ENCODE measurements at places on chromosomes 11 and 22.

DNA sequence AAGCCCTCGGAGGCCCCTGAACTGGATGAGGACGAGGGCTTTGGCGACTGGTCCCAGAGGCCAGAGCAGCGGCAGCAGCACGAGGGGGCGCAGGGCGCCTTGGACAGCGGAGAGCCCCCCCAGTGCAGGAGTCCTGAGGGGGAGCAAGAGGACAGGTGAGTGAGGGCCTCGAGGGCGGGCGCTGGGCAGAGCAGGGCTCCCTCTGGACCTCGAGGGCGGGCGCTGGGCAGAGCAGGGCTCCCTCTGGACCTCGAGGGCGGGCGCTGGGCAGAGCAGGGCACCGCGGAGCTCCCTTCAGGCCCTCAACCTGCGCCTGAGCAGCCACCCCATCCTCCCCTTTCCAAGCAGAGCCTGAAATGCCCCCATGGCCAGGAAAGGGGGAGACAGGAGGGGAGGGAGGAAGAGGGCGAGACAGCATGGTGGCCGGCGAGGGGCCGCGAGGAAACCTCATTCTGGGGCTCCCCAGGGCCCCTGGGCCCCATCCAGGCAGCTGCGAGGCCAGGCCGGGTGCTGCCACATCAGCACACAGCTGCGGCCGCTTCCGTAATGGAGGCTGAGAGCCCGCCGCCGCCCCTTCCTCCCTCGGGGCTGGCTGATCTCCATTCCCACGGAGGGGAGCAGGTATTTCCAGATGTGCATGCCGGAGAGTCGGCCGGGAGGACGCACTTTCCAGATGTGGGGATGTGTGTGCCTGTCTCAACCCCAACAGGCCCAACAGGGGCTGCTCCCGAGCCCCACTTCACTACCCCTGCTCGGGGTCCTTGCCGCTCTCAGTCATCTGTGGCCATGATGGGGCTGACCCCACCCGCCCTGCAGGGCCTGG lies 10.0 kb downstream of the PRR33 start:
- DNase-seq: no peak

DNA sequence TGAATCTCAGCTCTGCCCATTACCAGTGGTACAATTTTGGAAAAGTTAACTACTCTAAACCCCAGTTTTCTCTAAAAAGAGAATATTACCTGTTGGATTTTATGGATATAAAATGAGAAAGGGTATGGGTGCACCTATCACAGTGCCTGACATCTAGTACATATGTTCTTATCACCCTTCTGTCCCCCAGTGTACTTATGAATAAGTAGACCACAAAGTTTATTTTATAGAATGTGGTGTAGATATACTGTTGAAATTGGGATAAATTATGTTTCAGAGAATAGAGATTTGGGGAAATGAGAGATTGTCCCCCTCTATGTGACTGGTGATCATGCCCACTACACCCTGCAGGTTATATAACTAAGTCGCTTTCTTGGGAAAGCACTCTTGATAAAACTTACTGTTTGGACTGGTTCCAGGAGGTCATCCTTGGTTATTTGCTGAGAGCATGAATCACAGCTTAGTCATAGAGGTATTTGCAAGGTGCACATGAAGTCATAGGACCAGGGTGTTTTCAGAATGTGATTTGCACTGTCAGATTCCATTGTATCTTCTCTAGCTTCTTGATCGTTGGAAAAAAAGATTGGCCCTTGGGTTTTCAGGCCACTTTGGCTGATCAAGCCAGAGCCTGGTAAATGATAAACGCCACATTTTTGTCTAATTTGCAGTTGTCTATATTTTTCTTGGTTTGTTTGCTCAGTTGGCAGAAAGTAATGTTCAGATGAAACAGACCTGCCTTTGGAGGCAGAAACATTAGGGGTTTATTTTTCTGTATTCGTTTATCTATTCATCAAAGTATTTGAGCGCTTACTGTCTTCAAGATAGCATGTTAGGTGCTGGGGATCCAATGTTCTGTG lies 21.3 kb downstream of the STX3 start:
- DNase-seq: no peak

DNA sequence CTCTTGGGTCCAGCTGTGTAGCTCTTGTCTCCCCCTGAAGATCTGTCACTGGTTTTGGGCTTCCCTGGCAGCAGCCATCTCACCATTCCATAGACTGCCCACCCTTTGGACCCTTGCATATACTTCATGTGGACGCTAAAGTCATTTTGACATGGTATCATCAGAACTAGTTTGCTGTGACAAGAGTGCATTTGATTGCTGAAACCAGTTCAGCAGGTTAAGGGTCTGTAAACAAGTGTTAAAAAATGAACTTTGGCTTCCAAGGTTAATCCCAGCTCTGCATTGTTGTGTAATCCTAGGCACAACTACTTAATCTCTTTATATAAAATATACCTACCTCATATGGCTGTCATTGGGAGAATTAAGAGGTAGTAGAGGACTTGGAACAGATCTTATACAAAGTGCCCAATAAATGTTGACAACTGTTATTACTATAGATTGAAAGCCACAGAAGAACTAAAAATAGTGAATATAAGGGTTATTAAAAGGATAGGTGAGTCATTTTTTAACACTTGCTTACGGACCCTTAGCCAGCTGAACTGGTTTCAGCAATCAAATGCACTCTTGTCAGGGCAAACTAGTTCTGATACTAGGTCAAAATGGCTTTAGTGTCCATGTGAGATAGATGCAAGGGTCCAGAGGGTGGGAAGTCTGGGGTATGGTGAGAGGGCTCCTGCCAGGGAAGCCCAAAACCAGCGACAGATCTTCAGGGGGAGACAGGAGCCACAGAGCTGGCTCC lies 29.4 kb downstream of the CCDC90B start:
- DNase-seq: no peak

DNA sequence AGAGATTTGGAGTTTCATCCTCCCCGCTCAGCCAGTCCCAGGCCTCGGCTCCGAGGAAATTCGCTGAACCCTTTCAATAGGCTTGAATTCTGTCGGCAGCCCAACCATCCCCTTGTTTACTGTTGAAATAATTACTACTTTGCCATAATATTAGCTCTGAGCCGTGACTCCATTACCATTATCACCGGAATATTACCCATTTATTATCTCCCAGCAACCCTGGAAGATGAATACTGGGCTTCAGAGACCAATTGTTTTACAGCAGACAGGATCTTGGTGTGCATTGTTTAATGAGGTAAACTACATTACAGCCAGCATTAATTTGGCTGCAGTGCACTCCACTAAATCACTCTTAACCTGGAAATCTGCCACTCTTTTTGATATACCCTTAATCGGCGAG lies 867.4 kb downstream of the NTM start:
- DNase-seq: no peak

DNA sequence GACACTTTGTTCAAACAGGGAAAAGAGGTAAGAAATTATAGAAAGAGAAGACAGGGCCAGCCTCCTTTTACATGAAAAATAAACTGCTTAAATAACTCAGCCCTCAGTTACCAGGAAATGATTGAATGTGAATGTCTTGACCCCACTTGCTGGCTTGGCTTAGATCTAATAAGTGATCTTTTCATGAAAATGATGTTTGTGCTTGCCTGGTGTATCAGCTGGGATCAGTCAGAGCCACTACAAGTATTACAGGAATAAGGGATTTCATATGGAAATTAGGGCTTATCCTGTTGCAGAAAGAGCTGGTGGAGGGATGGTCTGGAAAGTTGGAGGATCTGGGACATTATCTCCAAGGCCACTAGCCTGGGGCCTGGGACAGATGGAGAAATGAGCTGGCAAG lies 51.8 kb downstream of the COMMD9 start:
- no peak for DNase-seq

DNA sequence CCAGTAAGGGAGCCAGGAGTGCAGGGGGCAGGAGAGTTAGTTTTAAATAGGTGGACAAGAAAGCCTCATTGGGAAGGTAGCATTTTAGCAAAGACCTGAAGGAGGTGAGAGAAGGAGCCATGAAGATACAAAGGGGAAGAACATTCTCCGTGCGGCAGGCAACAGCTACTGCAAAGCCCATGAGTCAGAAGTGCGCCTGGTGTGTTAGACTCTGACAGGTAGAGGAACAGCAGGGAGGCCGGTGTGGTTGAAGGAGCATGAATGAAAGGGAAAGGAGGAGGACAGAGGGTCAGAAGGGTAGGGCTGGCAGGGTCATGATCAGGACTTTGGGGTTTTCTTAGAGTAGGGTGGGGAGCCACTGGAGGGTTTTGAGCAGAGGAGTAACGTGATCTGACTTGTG lies 34.5 kb upstream of the PAMR1 start:
- DNase-seq: no peak

- no peak for DNase-seq
Measured at GRCh38 chr11:43952401-43953342, 10.2 kb downstream of the C11orf96 start.
